ENCODE measurements at places on chromosomes 13 and 19.

GRCh38 chr19:3698386-3698950 lies 1.8 kb downstream of the PIP5K1C start:
- no peak for DNase-seq

- DNase-seq: no peak
These were observed 38.9 kb upstream of the ZNF835 start for GRCh38 chr19:56710437-56710836.

- no peak for DNase-seq
These were observed 30.3 kb upstream of the CACTIN start for GRCh38 chr19:3656747-3657394.

- DNase-seq: no peak
These were observed 14.7 kb downstream of the ZNF787 start for GRCh38 chr19:56106397-56106849.

- no peak for DNase-seq
These were observed 820.5 kb upstream of the ATXN8OS start for GRCh38 chr13:69287050-69287698.

GRCh38 chr19:11399667-11400066 lies 15.6 kb upstream of the EPOR start:
- no peak for DNase-seq

- no peak for DNase-seq
These were observed 682 bp upstream of the CABP5 start for GRCh38 chr19:48044561-48044960.

DNA sequence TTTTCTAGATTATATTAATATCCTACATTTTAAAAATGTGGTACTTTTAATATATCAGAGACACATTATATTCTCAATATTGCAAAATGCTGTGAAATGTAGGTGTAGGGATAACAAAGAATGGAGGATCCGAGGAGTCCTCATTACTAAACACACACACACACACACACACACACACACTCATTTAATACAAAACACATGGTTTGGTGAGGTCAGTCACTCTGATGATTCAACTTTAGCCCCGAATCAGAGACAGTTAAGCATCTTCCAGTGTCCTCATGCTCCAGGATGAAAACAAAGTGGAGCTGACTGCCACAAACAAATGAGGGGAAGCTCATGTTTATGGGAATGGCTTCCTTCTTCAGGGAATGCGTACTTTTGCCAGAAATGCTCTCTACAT lies 147.5 kb downstream of the CYSLTR2 start:
- DNase-seq: no peak

DNA sequence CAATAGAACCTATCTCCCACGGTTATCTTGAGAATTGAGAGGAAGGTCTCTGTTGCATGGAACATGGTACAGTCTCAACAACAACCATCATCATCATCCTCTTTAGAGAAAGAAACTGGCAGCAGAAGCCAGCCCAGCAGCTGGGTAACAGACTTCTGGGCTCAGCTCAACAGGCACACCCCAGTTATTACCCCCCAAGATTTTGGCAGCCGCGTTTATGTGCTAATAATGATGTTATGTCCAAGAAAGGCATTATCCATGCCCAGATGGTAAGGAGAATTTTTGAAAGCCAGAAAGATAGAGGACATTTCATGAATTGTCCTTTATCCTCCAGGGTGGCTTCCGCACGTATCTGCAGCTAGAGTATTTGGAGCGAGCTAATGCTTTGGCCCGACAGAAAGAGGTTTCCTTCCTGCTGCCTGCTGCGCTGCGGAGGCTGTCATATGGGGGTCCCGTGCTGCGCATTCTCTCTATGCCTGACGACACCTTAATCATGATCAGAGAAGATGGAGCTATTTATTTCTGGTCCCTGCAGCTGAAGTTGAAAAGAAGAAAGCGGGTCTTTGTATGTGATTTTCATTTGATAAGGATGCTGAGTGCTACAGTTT lies 89.9 kb downstream of the TEX26 start:
- DNase-seq: no peak

DNA sequence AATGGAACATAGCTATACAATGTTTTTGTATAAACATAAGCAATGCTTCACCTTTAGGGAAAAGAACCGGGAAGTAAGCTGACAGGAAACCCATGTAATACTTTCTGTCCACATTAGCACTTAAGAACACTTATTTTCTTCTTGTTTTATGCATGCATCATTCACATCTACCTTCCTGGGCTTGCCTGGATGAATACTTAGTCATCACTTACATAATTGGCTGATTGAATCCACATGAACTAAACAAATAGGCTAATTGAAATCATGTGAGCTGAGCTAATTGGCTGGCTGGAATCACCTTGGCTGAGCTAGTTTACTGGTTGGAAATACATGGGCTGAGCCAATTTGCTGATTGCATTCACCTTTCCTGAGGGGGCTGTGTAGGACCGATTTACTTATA lies 78.8 kb downstream of the ZNF726 start:
- DNase-seq: no peak
